Activated gamma-delta T cell treated with Interleukin-2 at 50 U/mL for 16 hours (primary cell): ENCODE measurements at places on chromosomes 12 and 14.
A peak's percentile ranks its signal among the peaks of the same experiment; 100 is the strongest.

- no peak for DNase-seq
Measured at GRCh38 chr12:100445081-100445481, 28.6 kb upstream of the NR1H4 start.

- peak; percentile 81 for DNase-seq
Measured at GRCh38 chr12:132444957-132445883, 44.7 kb upstream of the FBRSL1 start.

DNA sequence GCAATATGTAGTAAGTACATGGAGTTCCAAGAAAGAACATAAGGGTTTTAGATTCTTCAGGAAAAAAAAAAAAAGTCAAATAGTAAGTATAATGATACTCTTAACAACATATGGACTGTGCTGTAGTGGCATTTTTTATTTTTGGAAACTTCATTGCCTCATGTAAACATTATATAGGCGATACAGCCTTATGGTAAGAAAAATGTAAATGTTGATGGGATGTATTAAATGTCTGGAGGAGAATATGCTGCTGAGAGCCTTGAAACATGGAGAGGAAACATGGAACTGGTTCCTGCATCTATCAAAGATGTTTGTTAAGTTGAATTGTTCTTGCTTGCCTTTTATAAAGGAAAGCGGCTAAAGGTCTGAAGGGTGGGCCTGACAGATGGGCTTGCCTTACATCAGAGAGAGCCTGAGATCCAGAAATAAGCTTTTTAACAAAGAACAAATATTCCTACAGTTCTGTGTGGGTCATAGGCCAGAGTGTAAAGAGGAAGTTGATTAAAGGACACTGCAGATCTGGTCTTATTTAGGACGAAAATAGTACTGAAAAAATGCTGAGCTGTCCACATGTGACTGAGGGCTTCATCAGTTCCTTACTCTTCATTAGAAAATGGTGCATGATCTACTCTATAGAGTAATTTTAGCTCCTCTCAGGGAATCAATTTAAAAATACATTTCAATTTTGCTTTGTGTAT lies 448.1 kb upstream of the DCN start:
- no peak for DNase-seq

GRCh38 chr12:13175499-13175898 lies 21.0 kb upstream of the EMP1 start:
- DNase-seq = no peak

DNA sequence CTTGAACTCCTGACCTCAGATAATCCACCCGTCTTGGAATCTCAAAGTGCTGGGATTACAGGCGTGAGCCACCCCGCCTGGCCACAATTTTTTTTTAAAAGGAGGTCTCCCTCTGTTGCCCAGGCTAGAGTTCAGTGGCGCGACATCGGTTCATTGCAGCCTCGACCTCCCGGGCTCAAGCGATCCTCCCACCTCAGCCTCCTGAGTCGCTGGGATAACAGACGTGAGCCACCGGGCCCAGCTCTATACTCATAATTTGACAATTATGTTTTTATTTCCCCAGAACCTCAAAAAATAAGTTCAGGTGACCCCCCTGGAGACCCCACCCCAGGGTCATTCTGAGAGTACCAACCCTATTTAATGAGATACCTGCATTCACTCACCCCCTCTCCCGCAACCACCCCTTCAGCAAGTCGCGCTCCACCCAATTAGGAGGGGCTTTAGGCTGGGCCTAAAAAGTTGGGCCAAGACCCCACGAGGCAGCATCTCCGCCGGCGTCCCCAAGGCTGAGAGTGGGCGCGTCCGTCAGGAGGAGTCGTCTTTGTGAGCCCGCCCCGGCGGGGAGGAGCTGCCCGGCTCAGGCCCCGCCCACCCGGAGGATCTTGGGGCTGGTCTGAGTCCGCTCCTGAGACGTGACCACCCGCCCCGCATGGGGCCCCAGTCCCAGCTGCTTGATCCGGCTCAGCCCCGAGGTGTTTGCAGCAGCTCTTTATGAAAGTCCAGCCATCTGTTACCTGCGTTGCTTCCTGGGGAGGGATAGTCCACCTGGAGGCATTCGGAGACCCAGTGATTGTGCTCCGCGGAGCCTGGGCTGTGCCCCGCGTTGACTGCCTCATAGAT lies at the start of gene ANKRD33:
TSS of gene ANKRD33 (plus strand) at position 628 of the 840 bp plus-strand sequence. CDS start at position 712, 84 bp downstream.
- no peak for DNase-seq

DNA sequence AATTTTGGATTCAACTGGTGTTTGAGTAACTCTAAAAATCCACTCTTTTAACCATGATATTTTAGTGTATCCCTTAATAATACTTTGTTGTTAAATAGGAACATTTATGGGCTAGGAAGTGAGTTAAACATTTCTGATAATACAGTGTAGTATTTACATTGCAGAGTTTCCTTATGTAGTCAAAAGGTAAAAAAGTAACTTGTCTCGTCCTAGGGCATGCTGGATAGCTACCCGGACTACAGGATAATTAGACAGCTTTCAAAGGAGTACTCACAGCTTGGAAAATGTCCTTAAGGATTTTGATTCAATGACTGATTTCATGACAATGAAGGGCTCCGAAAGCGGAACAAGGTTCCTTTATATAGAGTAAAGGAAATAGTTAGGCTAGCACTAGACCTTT lies 14.5 kb upstream of the KITLG start:
- no peak for DNase-seq

- DNase-seq = no peak
Measured at GRCh38 chr14:101544550-101544949, 16.7 kb upstream of the DIO3 start.

GRCh38 chr12:131077931-131078391 lies 124.3 kb downstream of the ADGRD1 start:
- no peak for DNase-seq

DNA sequence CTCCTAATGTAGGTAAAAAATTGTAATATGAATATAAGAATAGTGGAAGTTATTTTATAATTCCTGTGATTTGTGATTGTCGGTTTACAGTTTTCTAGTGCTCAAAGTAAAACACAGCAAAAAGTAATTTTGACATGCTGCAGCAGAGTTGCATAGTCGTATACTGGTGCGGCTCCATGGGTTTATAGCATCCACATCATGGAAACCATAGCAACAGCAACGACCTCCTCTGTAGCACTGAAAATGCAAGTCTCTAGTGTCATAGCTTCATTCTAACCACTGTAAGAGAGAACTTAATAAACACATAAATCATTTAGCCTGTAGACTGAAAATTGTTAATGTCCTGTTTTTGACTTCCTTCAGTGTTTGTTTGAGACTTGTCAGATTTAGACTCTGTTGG lies 574.3 kb downstream of the KCNH5 start:
- DNase-seq = no peak

- DNase-seq = no peak
Measured at GRCh38 chr12:122834104-122834920, 945 bp upstream of the HIP1R start.

DNA sequence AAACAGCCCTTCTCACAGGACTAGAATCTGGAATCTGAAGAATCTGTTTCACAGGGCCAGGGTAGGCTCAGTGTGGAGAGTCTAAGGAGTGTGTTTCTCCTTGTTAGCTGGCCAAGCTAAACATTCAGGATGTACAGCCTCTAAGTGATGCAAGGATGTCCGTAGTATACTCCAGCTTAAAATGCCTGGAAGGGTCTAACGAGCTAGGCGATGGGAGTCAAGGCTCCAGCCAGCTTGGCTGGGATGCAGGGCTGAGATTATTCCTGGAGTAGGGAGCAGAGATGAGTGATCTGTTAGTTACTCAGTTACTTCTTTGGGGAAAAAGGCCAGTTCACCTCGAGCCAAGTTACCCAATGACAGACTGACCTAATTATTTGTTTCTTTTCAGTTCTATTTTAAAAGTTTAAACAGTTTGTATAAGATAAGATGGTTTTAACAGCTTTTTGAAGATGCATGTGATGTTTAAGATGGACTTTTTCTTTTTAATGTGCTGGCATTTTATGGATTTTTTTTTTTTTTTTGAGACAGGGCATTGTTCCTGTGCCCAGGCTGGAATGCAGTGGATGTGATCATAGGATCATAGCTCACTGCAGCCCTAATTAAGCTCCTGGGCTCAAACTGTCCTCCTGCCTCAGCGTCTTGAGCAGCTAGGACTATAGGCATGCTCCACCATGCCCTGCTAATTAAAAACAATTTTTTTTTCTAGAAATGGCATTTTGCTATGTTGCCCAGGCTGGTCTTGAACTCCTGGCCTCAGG lies 41.1 kb downstream of the SYNE2 start:
- DNase-seq = no peak

DNA sequence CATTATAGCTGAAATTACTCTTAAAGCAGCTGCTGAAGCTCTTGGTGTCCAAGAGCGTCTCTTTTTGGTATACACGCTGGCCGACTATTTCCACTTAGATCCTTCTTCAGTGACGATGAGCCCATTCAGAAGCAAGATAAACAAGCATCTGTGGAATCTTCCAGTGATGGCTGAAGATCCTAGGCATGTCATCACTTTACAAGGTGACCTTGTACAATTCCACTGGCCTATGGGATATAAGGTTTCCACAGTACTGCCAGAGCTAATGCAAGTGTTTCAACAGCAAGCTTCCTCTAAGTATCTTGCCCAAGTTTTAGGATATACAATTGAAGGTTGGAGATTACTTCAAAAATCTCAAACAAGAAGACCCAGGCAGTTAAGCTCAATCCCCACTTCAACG lies 47.0 kb downstream of the INTS13 start:
- DNase-seq = no peak

DNA sequence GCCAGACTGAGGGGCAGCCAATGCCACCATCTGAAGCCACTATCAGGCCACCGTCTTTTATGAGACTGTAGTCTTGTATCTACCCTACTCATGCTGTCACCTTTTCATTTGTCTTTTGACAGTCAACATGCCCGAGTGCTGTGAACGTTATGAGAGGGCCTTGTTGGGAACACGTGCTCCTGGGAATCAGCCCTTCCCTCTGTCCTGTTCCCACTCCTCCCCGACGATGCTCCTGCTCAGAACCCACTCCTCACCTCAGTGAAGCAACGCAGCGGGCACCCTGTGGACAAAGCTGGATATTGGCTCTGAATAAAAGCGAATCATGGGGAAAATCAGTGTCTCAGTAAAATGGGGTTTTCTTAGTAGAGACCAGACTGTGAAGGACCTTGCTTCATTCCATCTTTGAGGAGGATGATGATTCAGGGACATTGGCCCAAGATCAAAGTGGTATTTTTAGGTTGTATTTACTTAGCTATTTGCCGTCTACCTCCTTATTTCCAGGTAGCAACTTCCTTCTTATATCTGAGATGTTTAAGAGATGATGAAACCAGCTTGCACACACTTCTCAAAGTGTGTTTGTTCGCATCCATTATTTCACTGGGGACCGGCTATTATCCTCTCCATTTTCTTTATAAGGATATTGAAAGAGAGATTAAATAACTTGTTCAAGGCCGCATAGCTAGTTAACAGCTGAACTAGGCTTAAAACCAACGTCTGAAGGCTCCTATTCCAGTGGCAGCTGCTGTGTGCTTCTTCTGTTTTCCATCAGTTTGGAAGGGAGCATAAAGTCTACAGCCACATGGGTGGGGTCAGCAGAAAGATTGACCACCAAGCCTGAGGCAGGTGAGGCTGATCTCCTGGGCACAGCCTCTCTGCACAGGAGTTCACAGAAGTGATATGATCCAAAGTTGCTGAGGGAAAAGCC lies 43.9 kb upstream of the CTDSP2 start:
- no peak for DNase-seq

DNA sequence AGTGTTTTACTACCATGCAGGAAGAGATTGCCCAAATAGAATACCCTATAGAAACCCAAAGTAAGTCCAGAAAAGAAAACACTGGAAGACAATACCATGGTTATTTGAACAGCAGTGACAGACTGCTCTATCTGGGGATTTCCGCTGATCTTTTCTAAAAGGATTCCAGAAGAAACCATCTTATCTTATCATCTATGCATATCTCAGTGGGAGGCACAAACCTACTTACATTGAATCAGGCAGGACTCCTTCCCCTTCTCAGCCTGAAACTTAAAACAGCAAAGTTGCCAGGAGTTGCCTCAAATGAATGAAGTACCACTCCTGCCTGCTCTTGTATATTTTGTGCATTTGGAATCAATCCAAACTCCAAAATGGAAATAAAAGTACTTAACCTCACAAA lies 56.7 kb upstream of the NR2C1 start:
- DNase-seq = no peak

GRCh38 chr14:81062816-81063215 lies 107.4 kb downstream of the TSHR start:
- DNase-seq = peak; percentile 4

DNA sequence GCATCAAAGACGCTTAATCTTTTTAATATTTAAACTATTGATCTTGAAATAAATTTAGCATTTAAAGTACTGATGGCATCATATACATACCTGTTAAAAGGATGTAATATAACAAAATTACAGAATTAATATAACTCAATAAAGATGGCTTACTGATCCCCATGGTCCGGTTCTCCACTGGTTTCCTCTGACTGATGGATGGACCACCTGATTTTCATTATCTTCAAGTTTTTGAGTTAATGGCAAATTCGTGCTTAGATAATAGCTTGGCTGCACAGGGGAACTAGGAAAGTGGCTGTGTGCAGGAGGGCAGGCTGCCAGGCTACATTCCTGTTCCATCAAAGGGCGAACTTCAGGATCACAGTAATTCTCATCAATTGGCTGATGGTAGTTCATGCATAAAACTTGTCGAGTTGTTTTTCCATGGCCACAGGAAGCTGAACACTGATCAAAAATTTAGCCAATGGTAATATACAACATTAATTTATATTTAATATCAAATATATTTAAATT lies 123.9 kb downstream of the ADAMTS20 start:
- DNase-seq = no peak
